T-helper 17 cell (primary cell): ENCODE measurements at places on chromosomes 7 and 10.

- DNase-seq: no peak
Observed at GRCh38 chr7:14071045-14071444, 81.6 kb upstream of the ETV1 start.

GRCh38 chr10:46064269-46064817 is 18.3 kb upstream of the MSMB start:
- DNase-seq: no peak

DNA sequence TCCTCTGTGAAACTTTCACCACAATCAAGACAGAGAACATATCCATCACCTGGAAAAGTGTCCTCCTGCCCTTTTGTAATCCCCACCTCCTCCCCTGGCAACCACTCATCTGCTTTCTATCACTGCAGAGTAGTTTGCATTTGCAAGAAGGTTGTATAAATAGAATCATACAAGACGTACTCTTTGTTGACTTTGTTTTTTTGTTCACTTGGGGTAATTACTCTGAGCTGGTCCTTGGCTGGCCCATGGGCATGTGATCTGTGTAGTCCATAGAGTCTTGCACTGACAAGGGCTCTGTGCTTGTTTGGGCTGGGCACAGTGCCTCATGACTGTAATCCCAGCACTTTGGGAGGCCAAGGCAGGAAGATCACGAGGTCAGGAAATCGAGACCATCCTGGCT is 7.8 kb upstream of the HACD1 start:
- no peak for DNase-seq

DNA sequence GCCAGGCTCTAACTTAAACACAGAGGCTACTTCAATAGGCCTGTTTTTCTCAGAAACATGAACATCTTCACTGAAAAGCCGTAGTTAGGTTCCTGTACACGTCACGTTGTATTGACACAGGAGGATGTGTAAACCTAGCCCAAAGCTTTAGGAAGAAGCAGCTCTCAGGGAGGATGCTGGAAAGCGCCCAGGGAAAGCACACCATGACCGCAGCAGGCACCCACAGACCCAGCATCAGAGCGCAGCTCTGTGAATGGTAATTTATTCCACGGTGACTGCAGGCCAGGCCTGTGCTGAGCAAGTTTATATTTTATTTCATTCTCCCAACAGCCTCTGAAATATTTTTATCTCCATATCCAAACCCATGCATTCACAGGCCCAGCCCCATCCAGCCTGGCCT is 51.1 kb downstream of the ASB13 start:
- no peak for DNase-seq
